ENCODE measurements at places on chromosomes 12 and 14.

- no peak for DNase-seq
These were observed 136.2 kb upstream of the PDZRN4 start for GRCh38 chr12:41051954-41052353.

DNA sequence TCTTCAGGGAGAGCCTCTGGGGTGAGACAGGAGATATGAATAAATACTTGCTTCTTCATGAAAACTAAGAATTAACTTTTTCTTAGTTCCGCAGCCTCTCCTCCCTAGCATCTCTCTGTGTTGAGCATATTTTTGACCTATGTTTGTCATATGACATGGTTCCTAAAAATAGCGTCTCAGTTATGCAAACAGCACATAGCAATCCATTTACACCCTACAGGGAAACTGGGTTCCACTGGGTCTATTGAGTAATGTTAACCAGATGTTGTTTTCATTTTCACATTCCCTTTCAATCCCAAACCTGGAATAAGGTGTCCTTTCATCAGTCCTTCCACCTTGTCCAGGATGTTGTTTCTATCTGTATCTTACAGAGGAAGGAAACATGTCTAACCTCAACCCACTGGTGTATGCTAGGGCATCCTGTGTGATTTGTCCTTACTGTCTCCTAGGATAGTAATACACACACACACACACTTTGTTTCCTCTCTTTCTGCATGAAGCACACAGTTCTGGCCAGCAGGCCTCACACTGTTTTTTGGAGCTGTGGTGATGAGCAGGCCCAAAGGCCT lies 1543.5 kb downstream of the AACS start:
- DNase-seq = no peak

DNA sequence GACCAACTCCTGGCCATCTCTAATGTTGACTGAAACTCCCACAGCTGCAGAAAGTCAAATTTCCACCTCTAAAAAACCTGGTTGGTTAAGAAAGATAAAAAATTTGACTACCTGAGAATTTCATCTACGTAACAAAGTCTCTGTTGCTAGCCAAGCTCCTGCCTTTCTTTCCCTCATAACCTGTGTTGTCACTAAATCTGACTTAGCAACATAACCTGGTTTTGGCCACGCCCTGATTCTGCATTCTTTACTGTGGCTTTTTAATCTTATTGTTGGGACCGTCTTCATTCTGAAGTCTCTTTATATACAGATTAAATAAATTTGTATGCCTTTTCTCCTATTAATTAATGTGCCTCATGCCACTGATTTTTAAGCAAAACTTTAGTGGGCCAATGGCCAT lies 16.1 kb upstream of the CD69 start:
- DNase-seq = no peak

- DNase-seq = no peak
These were observed 315.3 kb downstream of the NOVA1 start for GRCh38 chr14:26282578-26282977.

GRCh38 chr14:96683562-96684289 lies 113.5 kb upstream of the VRK1 start:
- no peak for DNase-seq

- no peak for DNase-seq
These were observed 11.2 kb upstream of the SRSF5 start for GRCh38 chr14:69755784-69756183.

GRCh38 chr14:24813819-24814259 lies 179.8 kb upstream of the GZMB start:
- no peak for DNase-seq

DNA sequence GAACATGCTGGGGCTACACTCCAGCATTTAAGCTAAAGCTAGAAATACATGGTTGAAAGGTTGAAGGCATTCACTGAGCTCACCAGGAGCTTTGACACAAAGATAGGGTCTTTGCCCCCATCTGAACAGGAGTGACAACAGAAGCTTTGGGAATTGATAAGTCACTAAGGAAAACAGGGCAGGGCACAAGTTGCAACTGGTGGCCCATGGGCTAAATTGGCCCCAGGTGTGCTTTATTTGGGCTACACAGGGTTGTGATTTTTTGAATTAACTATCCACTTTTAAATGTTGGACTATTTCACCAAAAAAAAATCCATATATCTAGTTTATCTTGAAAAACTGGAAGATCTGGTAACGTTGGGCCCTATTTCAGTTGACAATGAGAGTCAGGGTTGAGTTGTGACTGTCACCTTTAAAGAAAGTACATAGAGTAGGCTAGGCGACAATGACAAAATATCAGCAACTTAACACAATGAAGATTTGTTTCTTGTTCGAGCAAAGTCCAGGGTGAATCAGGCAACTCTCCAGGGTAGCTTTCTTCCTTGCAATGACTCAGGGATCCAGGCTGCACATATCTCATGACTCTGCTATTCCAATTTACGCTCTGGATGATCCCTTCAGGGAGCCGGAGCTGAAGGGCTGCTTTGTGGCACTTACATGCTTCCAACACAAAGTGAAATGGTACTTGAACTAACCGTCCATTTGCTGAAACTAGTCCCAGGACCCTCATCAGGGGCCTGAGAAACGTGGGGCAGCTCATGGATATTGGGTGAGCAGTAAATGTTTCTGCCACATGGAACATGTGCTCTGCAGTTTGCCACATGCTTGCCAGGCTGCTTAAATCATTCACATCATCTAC lies 13.3 kb upstream of the EIF4B start:
- no peak for DNase-seq

- DNase-seq = no peak
These were observed 43.8 kb upstream of the PRIMA1 start for GRCh38 chr14:93832081-93832480.

GRCh38 chr12:80325167-80325959 lies 118.7 kb upstream of the PTPRQ start:
- DNase-seq = no peak

DNA sequence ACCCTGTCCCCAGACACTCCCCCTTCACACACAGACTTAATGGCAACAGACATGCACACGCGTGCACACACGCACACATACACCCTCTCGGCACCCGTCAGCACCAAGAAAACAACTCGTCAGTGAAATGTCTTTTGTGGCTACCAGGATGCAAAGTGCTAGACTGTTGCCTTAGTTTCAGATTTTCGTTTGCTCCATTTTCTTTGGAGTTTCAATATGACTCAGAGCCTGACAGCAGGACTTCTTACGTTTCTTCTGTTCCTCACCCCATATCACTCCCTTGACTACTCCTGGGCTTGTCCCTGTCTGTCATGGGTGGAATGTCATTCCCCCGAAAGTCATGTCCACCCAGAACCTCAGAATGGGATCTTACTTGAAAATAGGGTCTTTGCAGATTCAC lies 182.9 kb downstream of the GLT1D1 start:
- DNase-seq = no peak

- no peak for DNase-seq
These were observed 27.8 kb downstream of the SMCO2 start for GRCh38 chr12:27474344-27474743.

DNA sequence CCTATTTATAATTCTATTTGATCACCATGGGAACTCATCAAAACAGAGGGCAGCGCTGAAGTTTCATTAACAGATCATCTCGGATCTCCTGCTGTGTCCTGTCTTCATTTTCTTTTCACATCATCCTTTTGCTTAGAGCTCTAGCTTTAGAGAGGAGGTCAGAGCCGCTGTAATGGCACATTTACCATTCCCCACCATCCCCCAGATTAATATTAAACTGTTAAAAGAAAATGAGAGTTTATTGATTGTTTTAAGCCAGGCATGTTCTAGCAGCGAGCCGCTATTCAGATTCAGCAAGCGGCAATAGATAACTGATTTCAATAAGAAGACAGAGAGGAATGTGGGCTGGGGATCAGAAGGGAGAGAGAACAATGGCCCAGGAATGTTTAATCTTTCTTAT lies 308.8 kb downstream of the EGLN3 start:
- no peak for DNase-seq

GRCh38 chr14:93717668-93718320 lies 70.5 kb downstream of the PRIMA1 start:
- no peak for DNase-seq

GRCh38 chr14:100303925-100304324 lies 2.3 kb downstream of the SLC25A29 start:
- no peak for DNase-seq

DNA sequence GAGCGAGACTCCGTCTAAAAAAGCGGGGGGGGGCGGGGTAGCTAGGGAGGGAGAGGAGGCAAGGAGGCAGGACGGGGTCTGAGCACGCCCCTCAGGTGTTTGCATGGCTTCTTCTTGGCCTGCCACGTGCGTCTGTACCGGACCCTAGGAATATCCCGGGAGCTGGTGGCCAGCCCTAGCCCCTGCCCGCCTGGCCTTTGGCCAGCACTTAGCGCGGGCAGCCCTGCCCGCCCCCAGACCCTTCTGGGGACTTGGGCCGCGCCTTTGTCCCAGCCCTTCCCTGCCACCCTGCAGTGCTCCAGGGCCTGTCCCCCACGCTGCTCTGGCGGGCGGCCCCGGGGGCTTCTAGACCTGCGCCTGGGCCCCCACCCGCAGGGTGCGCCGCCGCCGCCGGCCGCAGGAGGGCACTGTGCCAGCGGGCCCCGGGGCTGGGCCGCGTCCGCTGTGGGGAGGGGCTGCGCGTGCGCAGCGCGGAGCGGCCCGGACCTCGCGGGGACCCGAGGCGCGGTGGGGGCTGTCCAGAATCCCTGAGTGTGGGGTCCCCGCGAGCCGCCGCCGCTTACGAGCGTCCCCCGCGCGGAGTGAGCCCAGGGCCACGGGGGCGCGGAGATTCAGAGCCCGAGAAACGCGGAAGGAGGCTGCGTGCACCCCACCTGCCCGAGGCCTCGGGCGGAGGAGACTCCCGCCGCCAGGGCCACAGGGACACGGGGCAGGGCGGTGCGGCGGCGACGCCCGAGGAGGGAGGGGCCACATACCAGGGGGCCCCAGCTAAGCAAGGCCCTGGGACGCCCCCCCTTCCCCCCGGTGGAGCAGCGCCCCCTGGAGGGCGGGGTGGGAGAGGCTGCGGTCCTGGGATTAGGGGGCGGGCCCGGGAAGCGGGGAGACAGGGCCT lies 21.0 kb downstream of the SLC25A29 start:
- DNase-seq = peak; percentile 83

DNA sequence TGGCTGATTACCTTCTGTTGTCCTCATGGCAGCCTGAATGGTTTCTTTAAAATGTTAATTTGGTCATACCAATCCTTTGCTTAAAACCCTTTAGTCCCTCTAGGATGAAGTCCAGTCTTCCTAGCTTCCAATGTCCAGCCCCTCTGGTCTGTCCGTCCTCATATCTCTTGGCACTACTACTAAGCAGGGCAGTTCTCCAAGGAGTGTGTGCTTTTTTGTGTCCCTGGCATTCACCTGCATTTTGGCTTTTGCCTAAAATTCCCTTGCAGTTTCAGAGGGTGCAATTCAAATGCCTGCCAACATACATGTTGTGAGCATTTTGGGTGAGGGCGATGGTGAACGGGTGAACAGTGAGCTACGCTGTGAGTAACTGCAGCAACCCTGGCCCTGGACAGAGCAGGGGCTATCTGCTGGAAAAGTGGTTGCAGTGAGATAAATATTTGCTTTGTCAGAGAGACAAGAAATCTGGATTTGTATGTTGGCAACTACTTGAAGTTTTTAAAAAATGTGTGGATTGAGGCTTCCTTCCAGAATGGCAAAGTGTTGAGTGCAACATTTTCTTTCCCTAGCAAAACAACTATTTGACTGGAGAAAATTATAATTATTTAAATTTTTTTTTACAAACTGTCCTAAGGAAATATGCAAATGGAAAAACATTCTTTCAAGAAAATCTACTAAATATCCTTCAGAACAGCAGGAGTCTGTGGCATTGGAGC lies 14.6 kb downstream of the GALNT8 start:
- DNase-seq = no peak

DNA sequence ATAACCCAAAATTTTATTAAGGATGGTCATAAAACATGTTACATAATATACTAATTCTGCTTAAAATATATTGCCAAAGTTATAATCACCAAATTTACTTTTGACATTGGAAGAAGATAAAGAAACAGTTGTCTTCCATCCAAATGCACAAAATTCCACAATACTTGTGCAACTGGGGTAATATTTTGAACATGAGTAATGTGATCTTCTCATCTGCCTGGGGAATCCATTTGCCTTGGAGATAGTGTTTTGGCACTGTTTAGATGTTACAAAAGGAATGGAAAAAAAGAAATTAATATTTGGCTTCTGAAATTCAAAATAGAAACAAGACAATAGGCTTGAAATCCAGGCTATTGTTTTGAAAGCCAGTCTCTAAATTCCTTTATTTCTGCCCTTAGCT lies 9.1 kb downstream of the GPR19 start:
- DNase-seq = no peak

DNA sequence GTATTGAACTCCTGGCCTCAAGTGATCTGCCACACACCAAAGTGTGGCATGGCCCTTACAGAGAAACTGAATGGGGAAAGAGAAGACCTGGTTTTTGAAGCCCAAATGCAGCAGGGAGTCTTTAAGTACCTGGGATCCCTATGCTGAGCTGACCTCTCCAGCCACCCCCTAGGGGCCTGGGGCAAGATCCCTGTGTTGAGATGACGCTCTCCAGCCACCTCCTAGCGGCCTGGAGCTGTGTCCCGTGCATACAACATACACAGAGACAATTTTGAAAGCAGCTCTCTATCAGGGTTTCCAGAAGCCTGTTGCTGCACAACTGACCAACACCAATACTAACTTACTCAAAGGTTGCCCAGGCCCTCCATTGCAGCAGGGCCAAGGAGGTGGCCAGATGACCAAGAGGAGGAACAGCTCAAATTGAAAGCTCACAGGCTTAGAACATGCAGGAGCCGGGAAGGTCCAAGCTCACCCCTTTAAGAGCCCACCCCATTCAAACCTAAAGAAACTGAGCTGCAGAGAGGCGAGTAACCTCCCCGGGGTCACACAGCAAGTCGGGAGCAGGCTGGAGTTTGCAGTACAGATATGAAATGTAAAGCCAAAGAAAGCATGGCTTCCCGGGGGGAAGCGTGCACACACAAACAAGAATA lies 31.5 kb downstream of the TTC7B start:
- no peak for DNase-seq
